Islet precursor cell (in vitro differentiated cells): ENCODE measurements at places on chromosomes 1 and 21.
A peak's percentile ranks its signal among the peaks of the same experiment; 100 is the strongest.

- DNase-seq, result peak; percentile 71
These were observed 27.9 kb downstream of the HIVEP3 start for GRCh38 chr1:41890825-41891198.

GRCh38 chr1:54798769-54799641 lies 2.1 kb downstream of the TTC22 start:
- no peak for DNase-seq

DNA sequence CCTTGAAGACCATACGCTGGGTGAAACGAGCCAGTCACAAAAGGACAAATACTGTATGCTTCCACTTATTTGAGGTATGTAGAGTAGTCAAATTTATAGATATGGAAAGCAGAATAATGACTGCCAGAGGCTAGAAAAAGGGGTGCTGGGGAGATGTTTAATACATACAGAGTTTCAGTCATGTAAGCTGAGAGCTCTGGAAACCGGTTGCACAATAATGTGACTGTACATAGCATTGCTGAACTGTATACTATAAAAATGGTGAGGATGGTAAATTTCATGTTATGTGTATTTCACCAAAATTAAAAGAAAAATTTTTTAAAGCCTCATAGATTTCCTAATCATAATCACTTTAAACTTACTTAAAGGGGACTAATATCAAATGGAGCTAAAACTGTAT lies 110.8 kb downstream of the ZZZ3 start:
- DNase-seq, result no peak

GRCh38 chr1:46491443-46492268 lies 2.0 kb downstream of the DMBX1 start:
- no peak for DNase-seq

GRCh38 chr21:44461464-44462001 lies 6.2 kb downstream of the LRRC3 start:
- peak; percentile 63 for DNase-seq

- DNase-seq, result no peak
These were observed 24.3 kb downstream of the GRIK3 start for GRCh38 chr1:37010011-37010410.

- peak; percentile 51 for DNase-seq
These were observed 19.3 kb downstream of the ITPKB start for GRCh38 chr1:226719596-226720387.

- DNase-seq, result no peak
These were observed 15.7 kb downstream of the PTPN22 start for GRCh38 chr1:113855630-113856400.

- DNase-seq, result no peak
These were observed 792.9 kb upstream of the ADAMTS5 start for GRCh38 chr21:27759820-27760219.

DNA sequence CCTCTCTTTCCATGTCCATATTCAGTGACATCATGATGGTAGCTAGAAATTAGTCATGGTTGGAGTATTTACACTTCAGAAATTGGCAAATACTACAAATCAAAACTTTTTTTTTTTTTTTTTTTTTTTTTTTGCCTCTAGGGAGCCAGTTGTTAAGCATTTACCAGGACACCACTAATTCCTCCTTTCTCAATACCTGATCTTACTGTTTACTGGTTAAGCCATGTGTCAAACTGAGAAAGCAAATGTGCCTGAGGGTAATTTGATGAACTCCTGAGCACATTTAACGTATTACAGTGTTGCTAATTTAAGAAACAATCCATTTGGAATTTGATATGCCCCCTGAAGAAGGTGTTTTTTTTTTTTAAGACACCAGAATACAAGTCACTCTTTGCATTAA lies 94.4 kb downstream of the DNM3 start:
- DNase-seq, result no peak

DNA sequence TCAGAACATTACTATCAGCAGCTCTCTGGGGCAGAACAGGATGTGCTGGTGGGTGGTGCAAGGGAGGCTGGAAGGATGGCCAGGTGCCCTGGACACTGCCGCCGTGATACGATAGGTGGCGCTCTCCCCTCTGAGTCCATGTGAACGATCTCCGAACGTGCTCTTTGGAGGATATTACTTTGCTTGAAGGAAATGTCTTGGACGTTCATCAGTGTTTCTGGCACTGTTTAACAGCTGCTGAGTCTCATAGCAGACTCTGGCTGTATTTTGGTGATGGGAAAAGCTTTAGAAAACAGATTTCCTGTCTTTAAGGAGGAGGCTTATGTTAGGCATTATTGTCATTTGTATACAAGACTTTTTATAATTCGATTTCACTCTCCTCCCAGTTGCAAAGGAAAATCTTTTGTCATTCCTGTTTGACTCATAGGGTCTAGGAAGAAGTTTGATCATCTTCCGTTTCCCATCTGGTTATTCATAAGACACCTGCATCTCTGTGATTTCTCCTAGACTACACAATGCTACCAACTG lies 386.2 kb upstream of the ADGRL2 start:
- peak; percentile 91 for DNase-seq

- DNase-seq, result no peak
These were observed 771.1 kb upstream of the ADGRL4 start for GRCh38 chr1:79777481-79778219.

DNA sequence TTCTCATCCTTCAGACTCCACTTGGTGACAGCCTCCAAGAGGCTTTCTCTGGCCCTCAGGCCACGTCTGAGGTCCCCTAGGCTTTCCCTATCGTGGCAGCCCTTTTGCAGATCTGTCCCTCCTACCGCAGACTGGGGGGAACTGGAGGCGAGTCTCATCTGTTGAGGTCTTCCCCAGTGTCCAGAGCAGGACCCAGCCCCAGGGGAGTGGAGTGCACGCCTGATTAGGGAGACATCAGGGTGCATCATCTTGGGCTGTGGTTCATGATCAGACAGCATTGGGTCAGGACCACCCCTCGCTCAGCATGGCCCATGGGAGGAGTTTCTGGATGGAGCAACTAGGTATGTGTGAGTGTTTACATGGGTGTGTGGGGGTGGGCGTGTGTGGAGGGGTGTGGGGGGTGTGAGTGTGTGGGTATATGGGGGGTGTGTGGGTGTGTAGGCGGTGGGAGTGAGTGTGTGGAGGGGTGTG lies 8.5 kb upstream of the MATN1 start:
- no peak for DNase-seq

DNA sequence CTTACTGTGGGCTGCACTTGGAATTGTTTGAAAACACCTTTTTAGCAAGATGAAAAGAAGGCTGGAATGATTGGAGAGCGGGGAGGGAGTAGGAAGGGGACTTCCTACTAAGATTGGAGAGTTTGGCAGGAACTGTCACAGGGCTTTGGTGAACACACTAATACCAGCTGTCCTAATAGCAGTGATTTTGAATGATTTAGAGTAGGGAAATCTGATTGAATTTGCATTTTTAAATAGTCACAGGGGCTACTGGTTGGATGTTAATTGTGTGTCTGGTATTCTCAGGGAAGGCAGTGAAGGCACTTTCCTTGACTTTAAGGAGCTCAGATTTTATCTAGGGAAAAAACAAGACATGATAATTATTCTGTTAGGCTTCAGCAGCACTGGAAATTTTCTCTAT lies 2.5 kb upstream of the HMGCL start:
- DNase-seq, result no peak

GRCh38 chr1:68057564-68057963 lies 7.1 kb upstream of the DIRAS3 start:
- DNase-seq, result no peak

- no peak for DNase-seq
These were observed 30.9 kb upstream of the CCDC17 start for GRCh38 chr1:45654540-45655280.

DNA sequence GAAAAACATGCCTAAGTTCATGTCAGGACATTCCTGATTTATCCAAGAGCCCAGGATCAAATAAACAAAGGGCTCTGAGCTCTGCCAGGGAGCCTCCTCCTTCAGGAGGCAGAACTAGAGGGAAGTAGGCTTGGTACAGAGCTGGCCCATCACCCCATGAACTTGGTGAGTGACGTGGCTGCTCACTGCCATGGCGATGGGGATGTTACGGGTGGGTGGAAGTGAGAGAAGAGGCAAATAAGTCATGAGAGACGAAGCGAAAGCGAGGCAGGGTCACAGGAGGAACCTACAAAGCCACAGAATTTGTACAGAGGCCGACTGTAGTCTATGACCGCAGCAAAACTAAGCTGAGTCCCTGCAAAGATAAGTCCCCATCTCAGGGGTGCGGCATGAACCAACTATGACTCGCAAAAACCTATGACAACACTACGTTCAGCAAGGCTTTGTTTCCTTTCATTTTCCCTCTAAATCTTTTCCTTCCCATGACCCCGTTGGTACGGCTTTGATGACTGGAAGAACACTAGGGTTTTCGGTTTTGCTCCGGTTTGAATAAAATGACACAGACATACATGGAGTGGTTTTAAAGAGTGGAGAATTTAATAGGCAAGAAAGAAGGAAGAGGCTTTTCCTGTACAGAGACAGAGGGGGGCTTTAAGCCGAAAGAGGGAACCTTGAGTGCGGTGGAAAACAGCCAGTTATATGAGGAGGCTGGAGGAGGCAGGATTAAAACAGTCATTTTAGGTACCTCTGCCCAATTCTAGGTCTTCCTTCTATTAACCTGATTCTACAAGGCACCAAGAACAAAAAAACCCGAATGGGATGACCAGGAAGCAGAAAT lies 74.1 kb downstream of the CD46 start:
- no peak for DNase-seq

DNA sequence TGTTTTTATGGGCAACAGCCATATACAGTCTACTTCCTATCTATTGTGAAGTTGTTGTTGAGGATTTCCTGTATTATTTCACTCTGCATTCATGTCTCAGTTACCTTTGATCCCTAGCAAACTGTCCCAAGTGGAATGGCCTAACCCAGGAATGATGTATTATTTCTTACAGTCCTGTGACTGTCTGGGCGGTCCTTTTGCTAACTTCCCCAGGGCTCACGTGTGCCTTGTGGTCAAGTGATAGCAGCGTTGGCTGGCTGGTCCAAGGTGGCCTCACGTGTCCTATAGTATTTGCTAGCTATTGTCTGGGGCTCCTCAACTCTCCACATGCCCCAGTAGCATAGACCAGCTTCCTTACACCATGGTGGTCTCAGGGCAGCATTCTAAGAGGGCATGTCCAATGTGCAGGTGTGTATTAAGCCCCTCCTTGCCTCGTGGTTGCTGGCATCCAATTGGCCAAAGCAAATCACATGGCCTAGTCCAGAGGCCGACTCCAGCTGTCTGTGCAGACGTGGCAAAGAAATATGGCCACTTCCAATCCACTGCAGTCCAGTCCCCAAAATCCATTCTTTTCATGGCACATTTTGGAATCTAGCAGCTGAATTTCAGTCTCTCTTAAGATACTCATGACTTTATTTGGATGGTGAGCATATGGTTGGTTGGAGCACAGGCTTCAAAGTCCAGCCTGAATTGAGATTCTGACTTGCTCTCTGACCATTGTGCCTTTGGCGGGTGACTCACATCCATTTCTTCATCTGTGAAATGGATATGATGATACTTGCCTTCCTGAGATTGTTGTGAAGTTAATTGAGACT lies 94.1 kb downstream of the GALNT2 start:
- DNase-seq, result peak; percentile 35

- no peak for DNase-seq
These were observed 26.9 kb downstream of the RAD54L start for GRCh38 chr1:46274225-46275029.

GRCh38 chr1:81358151-81358550 lies 442.6 kb upstream of the ADGRL2 start:
- no peak for DNase-seq

DNA sequence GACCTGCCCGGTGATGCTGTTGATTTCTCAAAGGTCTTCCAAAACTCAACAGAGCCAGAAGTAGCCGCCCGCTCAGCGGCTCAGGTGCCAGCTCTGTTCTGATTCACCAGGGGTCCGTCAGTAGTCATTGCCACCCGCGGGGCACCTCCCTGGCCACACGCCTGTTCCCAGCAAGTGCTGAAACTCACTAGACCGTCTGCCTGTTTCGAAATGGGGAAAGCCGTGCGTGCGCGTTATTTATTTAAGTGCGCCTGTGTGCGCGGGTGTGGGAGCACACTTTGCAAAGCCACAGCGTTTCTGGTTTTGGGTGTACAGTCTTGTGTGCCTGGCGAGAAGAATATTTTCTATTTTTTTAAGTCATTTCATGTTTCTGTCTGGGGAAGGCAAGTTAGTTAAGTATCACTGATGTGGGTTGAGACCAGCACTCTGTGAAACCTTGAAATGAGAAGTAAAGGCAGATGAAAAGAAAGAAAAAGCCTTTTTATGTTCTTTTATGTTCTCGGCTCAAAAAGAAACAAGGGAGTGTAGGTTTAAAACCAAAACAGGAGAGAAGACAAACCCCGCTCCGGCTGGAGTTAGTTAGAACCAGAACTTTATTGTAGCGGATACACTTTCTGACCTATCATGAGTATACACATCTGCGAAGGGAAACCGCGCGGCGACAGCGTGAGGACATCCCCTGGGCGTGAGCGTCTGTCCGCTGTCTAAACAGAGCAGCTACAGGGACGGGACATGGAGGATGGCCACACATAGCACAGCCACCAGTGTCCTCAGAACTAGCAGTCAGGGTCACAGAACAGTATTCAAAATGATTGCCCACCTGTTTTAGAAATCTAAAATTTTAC lies 77.1 kb downstream of the PIK3CD start:
- DNase-seq, result no peak

DNA sequence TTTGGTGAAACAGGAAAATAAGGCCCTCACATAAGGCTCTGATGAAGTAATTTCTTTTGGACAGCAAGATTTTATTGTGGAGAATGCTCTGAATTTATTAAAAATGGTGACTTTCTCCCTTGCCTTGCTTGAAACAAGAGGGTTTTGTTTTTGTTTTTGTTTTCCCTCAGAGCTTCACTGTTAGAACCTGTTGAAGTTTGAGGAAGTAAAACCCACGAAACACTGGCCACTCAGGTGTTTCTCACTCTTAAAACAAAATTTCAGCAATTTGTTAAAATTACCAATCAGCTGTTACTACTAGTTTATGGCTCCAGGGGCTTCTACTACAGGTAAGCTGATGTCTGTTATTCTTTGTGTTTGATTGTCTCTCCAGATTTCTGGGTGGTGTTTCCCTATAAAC lies 112.6 kb upstream of the B3GALT2 start:
- DNase-seq, result no peak

DNA sequence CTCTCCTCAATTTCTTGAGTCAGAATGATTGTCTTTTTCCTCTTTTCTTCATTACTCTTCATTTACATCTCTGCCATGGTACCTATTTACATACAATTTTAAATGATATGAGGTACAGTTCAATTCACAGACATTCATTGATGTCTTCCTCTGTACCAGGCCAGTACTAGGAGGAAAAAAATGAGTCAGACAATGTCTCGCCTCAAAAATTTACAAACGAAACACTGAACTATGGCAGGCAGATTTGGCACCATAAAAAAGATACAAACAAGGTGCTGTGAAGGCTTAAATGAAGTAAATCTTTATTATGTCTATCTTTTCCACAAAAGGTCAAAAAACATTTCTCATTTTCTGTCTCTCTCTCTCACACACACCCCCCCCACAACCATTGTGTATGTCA lies 71.0 kb downstream of the RGS13 start:
- DNase-seq, result no peak
